Endodermal cell (in vitro differentiated cells): ENCODE measurements at places on chromosomes 3 and 15. TPM values are rescaled to one million over a fixed set of nuclear protein-coding genes. Genes with fewer than 3 reads are reported as not detected.

- no peak for DNase-seq
Observed at GRCh38 chr3:151183265-151183671, 19.7 kb downstream of the GPR171 start.

DNA sequence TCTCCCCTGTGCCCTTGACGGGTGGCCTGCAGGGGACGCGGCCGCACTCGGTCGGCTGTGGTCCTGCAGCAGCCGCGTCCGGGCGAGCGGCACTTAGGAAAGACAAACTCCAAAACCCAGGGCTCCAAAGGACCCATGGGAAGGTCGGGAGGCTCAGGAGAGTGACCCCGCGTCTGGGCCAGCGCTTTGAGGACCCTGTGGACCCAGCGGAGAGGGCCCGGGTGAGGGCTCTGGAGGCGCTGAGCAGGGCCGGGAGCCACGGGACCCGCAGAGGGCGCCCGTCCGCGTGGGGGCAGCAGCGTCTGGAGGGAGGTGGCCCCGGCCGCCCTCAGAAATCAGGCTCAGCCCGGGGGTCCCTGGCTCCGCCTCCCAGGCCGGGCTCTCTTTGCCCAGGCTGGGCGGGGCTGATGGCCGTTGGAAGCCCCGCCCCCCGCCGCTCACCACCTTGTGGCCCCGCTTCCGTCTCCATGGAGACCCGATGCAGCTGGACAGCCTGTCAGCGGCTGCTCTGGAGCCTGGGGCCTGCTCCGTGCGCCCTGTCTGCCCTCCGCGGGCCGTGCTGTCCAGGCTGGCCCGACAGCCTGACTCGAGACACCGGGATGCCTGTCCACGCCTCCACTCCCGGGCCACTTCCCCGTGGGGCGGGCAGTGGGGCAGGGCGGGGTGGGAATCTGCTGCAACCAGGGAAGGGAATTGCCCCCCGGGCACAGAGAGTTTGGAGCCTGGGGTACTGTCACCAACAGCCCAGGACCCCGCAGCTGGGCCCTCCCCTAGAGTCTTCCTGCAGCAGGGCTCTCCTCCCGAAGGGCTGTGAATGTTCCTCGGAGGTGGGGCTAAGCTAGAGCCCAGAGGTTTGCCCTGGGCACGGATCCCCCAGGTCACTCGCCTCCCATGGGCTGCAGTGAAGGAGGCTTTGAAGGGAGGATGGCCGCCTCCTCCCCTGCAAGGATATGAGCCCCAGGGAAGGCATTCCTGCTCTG is 34.8 kb upstream of the RPL32 start:
- DNase-seq, result peak; percentile 94

DNA sequence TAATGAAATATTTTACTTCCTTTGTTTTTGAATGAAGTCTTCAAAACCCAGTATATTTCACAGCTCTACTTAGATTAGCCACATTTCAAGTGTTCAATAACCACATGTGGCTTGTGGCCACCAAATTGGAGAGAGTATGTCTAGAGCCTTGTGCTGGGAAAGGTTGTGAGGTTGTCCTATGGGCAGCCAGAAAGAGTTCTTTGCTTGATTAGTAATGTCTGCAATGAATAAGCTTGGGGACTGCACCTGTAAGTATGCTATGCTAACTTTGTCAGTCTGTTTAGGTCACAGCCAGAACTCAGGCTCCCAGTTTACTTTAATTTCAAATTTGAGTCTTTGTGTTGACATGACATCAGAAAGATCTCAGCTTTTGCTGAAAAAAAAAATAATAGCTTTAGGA is 294.9 kb upstream of the SOX14 start:
- DNase-seq, result no peak

GRCh38 chr15:38461066-38461833 is 7.3 kb downstream of the FAM98B start:
- no peak for DNase-seq

CRBN gene
- 31.4 and 36.8 TPM in 2 replicates for total RNA-seq

ADGRG7 gene
- 0.63 and 0.70 TPM in 2 replicates for total RNA-seq

DOCK3 gene
- total RNA-seq, result 6.6 and 8.5 TPM in 2 replicates

GOLGA8O gene
- total RNA-seq, result 0.67 to 1.0 TPM in 2 of 3 replicates, not detected in the other
